Esophagus muscularis mucosa (tissue), 4 donors: ENCODE measurements at places on chromosomes 13 and 19. TPM values are rescaled to one million over a fixed set of nuclear protein-coding genes. Genes with fewer than 3 reads are reported as not detected.

- no peak for DNase-seq
- H3K36me3 ChIP-seq, result no peaks in the 10 kb centered on the region
- no peak overlapping the region for H3K27ac ChIP-seq
These were observed 17.8 kb upstream of the ZNF730 start for GRCh38 chr19:23098988-23099387.

GRCh38 chr19:55270172-55270942 is 9.6 kb downstream of the HSPBP1 start:
- H3K27me3 ChIP-seq, result no peaks in the 10 kb centered on the region
- no peak overlapping the region for H3K27ac ChIP-seq
- H3K4me1 ChIP-seq, result no peaks in the 10 kb centered on the region
- H3K36me3 ChIP-seq, result peaks cover 13% of the 10 kb centered on the region
- no peak for DNase-seq

CYP4F8 gene
- total RNA-seq, result not detected

DNA sequence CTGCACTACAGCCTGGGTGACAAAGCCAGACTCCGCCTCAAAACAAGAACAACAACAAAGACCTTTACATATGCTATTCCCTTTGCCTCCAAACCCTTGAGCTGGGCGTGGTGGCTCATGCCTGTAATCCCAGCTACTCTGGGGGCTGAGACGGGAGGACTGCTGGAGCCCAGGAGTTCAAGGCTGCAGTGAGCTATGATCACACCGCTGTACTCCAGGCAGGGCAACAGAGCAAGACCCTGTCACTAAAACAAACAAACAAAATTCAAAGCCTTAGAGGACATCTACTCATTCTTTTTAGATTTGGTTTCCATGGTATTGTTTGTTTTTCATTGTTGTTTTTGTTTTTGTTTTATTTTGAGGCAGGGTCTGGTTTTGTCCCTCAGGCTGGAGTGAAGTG is 7.8 kb downstream of the ACER1 start:
- no peak for DNase-seq
- H3K4me3 ChIP-seq, result no peak overlapping the region
- peaks cover 28% of the 10 kb centered on the region for H3K27me3 ChIP-seq
- H3K27ac ChIP-seq, result no peak overlapping the region
